ENCODE measurements at places on chromosomes 12 and 14.

GRCh38 chr12:60180298-60180697 lies 584.5 kb downstream of the SLC16A7 start:
- DNase-seq = no peak

DNA sequence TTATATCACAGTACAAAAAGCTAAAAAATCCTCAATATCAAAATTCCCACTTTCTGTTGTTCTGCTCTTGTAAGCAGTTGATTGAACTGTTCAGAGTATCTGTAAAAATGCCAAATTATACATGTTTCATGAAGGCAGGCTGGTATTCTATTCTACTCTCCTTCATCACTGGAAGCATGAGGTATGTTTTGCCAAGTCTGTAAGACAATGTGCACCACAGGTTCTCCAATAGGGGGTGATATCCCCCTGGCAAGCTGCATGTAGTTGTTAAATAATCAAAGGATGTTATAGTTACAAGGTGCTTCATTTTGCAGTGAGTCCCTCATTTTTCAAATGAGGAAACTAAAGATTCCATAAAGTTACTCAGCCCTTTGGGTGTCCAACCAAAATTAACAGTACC lies 15.1 kb upstream of the NEK9 start:
- no peak for DNase-seq

DNA sequence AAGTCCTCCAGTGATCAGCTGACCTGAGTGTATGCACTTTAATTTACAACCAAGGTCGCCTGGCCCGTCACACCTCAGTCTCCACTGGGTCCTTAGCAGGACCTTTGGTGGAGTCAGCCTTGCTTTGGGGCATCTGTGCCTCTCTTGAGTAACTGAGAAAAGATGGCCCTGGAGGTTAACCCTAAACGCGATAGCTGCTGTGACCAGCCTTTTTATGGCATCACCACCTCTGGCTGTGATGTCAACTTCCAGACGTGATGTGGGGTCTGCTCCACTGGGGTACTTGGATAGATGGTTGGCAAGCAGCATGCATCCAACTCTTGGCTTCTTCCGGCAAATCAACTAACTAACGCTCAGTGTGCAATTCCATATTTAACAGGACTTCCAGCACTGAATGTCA lies 122.8 kb upstream of the RTL1 start:
- DNase-seq = no peak

- peak; percentile 32 for DNase-seq
Observed at GRCh38 chr12:98532687-98533304, 17.4 kb downstream of the TMPO start.

DNA sequence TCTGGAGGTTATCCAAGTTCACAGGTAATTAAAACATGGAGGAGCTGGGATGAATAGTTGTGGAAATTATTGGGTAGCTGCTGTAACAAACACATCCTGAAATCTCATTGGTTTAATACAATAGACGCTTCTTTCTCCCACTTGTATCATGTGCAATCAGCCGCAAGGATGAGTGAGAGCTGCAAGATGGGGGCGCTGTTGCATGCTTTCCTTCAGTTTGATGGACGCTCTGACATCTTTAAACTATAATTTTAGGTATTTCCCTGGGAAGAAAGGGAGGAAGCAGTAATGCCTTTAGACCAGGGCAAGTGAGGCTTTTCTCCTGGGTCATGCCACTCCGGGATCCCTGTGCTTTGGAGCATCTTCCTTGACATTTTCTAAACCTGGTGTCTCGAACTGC lies 178.7 kb downstream of the PAWR start:
- DNase-seq = no peak

GRCh38 chr14:105690671-105691070 lies 164.3 kb downstream of the TMEM121 start:
- no peak for DNase-seq

All from NCI-H146 (cell line).